ENCODE measurements at places on chromosomes 2 and 18.

- no peak for DNase-seq
These were observed 58.6 kb upstream of the CHAC2 start for GRCh38 chr2:53708988-53709387.

GRCh38 chr2:145875016-145875415 lies 1355.1 kb upstream of the ZEB2 start:
- DNase-seq = no peak

DNA sequence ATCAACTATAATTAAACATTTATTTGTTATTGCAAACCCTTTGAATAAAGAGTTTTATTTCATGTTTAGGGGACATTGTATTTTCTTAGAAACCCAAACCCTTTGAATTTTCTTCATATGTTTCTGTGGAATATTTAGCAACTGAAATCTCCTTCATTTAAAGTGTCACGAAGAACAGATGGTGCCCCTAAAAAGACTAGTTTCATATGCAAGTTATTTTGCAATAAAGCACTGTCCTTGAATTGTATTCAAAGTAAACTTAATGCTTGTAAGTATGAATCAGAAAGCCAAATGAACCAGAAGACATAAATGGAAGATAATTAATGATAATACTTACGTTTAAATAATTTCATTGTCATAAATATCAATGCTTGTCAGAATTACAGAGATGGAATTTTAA lies 151.9 kb upstream of the CWC22 start:
- DNase-seq = no peak

DNA sequence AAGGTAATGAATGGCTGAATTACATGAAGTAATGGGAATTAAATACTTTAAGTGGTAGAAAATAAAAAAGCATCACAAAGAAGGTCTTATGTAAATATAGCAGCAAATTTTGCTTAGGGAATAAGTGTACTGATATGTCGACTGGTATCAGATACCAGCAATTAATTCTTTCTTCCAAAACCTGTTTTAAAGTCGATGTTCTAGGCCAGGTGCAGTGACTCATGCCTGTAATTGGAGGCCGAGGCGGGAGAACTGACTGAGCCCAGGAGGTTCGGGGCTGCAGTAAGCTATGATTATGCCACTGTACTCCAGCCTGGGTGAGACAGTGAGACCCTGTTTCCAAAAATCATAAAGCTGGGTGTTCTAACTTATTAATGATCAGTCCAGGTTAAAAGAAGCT lies 30.3 kb downstream of the SP3 start:
- DNase-seq = no peak

DNA sequence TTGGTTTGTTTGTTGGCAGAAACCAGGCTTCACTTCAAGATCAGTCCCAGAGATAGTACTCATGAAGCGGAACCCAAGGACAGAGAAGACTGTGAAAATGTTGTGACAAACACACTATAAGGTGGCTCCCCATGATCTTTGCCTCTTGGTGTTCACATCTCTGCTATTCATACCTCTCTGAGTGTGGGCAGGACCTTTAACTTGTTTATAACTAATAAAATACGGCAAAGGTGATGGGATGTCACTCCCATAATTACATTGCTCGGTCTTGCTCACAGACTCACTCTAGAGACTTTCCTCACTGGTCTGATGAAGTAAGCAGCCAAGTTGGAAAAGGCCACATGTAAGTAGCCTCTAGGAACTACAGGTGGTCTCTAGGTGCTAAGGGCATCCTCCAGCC lies 30.6 kb upstream of the UGP2 start:
- DNase-seq = no peak

- DNase-seq = no peak
These were observed 5.2 kb upstream of the IL1RL1 start for GRCh38 chr2:102306125-102306524.

DNA sequence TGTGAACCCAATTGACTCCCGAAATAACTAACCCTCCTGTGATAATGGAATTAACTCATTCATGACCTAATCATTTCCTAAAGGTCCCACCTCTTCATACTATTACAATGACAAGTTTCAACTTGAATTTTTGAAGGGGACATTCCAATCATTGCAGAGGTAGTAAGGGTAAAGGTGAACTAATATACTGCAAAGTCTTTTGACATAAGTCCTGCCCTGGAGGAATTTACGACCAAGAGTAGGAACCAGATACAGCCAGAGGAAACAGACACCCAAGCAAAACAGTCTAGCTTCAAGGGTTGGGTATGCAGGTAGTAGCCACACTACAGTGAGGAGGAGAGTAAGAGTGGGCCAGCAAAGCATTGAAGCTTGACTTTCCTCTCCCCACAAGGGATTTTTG lies 1.2 kb upstream of the SRBD1 start:
- no peak for DNase-seq

- no peak for DNase-seq
These were observed 59.6 kb downstream of the HPCAL1 start for GRCh38 chr2:10362096-10362897.

DNA sequence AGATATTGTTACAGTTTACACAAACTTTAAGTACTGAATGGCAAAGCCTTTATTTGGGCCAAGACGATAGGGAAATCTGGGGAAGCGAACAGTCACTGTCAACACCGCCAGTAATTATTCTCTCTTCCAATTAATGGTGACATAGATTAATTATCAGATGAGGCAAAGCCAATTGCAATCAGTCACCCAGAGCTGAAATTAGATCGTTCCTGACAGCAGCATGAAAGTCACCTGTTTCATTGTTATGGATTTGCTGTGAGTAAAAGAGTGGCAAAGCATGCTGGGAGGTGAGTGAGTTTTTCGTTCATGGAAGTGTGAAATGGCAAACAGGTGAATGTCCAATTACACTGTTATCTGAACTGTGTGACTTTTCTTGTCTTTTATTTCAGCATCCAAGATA lies 164.8 kb upstream of the KLHL14 start:
- no peak for DNase-seq

DNA sequence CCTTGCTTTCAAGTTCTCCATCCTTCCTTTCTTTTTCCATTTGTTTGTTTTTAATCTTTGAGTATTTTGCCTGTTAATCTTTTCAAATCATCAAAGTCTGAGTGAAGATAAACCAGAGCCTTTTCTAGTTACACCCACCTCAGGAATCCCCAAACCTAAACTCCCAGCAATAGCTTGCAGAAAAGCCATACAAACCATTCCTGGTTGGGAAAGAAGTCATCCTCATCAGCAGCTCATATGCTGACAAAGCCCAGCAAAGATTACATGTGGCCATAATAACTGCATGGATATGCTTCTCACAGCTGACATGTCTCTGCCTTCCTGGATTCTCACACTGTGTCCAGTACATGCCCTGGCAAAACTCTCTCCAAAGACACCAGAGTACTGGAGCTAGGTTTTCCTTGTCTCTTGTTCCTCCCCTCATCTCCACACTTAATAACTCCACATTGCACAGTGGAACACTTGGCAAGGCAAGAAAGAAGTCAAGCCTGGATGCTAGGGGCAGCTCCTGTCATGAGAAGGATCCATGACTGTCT lies 126.4 kb upstream of the TLK1 start:
- DNase-seq = no peak

GRCh38 chr2:42969231-42970150 lies 177.1 kb upstream of the HAAO start:
- DNase-seq = no peak

DNA sequence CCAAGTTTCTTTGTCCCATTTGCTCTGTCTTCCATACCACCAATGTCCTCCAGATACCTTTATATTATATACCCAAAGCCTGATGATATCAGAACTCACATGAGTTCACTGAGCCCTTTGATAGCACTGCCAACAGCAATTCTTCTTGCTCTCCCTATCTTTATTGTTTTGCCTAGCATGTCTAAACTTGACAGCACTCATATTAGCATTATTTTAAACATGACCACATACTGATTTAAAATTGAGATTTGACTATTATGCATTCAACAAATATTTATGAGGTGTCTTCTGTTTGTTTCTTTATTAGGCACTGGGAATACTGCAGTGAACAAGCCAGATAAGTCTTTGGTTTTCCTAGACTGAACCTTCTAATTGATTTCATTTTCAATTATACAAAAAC lies 587.3 kb upstream of the GCFC2 start:
- DNase-seq = no peak

- DNase-seq = no peak
These were observed 16.4 kb upstream of the STARD7 start for GRCh38 chr2:96225016-96225533.

- no peak for DNase-seq
These were observed 50.0 kb downstream of the ESCO1 start for GRCh38 chr18:21550510-21550970.

DNA sequence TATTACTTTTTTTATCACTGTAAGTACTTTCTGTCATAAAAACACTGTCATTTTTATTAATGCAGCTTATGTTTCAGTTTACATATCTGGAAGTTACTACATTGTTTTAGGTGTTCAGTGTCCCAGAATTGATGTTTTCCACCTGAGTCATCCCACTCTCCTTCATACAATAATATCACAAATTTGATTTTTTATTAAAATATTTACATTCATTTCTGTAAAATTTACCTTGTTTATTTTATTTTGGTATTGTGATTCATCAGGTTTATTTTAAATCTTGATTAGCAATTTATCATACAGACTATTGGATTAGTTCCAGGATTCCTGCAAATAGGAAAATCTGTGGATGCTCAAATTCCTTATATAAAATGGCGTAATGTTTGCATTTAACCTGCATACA lies 1662.9 kb downstream of the SUCLG1 start:
- no peak for DNase-seq

DNA sequence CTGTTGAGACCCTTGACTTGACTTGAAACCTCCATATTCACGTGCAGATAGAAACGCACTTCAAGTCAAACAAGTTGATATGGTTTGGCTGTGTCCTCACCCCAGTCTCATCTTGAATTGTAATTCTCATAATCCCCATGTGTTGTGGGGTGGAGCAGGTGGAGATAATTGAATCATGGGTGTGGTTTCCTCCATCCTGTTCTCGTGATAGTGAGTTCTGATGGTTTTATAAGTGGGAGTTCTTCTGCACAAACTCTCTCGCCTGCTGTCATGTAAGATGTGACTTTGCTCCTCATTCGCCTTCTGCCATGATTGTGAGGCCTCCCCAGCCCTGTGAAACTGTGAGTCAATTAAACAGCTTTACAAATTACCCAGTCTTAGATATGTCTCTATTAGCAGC lies 21.4 kb downstream of the SLC3A1 start:
- no peak for DNase-seq
